Astrocyte of the hippocampus (primary cell): ENCODE measurements at places on chromosomes 1 and 21.

- DNase-seq = no peak
These were observed 51.3 kb downstream of the PCNX2 start for GRCh38 chr1:233244183-233244582.

DNA sequence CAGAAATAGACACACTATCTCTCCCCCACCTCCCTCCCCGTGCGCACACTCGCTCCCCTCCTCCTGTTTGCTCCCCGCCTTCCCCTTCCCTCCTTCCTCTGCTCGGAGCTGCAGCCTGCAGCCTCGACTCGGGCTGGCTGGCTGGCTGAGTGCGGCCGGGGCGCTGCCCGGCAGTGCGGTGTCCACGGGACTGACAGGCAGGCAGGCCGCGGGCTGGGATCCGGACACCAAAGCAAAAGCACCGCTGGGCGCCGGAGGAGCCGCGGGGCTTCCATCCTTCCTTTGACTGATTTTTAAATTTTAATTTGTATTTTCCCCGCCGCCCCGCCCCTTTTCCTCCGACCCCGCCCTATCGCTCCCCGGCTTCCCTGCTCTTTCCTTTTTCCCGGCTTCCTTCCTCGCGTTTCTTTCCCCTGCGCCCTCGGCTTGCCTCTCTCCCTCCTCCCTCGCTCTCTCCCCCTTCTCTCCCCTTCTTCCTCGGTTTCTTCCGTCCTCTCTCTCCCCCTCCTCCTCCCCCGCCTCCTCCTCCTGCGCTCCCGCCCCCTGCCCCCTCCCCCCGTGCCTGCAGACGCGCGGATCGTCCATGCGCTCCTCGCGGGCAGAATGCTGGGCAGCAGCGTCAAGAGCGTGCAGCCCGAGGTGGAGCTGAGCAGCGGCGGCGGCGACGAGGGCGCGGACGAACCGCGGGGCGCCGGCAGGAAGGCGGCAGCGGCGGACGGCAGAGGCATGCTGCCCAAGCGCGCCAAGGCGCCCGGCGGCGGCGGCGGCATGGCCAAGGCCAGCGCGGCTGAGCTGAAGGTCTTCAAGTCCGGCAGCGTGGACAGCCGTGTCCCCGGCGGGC lies 109.4 kb downstream of the NAV1 start:
- peak; percentile 84 for DNase-seq

GRCh38 chr1:225691861-225692516 lies 39.1 kb upstream of the ENAH start:
- peak; percentile 95 for DNase-seq

GRCh38 chr1:234756066-234756774 lies 146.2 kb upstream of the IRF2BP2 start:
- peak; percentile 29 for DNase-seq

GRCh38 chr1:75265792-75266191 lies 131.6 kb downstream of the LHX8 start:
- peak; percentile 73 for DNase-seq

- no peak for DNase-seq
These were observed 13.4 kb downstream of the LRRC41 start for GRCh38 chr1:46289976-46290375.

DNA sequence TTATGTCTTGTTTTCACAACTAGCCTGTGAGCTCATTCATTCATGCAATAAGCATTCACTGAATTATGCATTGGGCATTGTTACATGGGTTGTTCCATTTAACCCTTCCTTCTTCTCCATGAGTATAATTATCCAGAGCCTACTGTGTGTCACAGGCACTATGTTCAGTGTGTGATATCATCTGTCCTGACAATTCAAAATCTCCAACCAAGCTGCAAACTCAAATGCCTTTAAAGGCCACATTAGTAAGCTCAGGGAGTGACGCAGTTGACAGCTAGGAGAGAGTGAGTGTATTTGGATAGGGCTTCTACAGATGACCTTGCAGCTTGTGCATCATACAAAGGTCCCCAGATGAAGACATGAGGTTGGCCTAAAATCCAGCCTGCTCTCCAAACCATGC lies 289.5 kb downstream of the OMA1 start:
- DNase-seq = no peak

DNA sequence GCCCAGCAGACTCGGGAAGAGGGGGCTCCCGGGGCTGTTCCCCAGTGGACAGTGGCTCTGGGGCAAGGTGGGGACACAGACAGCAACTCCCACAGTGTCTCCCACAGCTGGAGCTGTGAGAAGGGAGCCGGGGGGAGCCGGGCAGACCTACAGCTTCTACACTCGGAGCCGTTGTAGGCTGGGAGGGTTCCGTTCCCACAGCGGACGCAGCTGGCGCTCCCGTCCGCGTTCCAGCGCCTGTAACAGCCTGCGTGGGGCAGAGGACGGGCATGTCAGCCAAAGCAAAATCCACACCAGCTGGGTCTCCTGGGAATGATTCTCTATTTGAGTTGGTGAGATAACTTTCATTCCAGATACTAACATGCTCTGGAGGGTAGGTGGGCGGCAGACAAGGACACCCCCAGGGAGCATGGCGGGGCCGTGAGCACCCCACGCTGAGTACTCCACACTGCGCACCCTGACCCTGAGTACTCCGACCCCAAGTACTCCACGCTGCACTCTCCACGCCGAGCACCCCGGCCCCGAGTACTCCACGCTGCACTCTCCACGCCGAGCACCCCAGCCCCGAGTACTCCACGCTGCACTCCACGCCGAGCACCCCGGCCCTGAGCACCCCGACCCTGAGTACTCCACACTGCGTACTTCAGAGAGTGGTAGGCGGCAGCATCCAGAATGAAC lies 13.4 kb upstream of the RNF223 start:
- DNase-seq = no peak

GRCh38 chr1:171488190-171488929 lies 3.0 kb downstream of the PRRC2C start:
- no peak for DNase-seq

GRCh38 chr1:160103658-160104408 lies 5.4 kb upstream of the IGSF8 start:
- DNase-seq = no peak

GRCh38 chr21:45015469-45015860 lies 58.9 kb upstream of the ADARB1 start:
- DNase-seq = no peak

GRCh38 chr1:119363162-119363561 lies 5.4 kb upstream of the HAO2 start:
- no peak for DNase-seq

DNA sequence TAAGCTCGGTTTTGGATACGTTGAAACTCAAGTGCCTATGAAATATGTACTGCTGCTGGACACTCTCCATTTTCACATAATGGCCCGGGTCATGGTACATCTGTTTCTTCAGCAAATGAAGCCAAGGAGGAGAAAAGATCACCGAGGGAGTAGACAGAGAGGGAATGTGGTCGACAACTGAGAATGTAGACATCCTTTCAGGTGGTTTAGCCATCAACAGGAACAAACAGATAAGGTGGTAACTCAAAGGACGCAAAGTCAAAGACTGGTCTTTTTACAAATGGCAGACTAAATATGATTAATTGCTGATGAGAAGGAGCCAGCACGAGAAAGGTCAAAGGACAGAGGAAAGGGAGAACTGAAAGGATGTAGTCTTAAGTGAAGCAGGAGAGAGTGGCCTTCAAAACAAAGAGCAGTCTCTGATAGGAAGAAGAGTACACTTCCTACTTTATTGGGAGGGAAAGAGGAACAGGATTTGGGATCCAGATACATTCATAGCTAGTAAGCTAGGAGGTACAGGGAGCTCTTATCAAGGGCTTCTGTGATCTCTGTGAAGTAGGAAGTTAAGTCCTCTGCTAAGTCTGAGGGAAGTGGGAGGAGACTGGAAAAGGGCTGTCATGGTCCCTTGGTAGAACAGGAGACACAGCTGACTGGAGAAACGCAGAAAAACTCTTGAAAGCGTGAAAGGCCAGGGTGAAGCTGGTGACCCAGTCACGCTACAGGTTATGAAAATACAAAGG lies 28.3 kb downstream of the NUP133 start:
- DNase-seq = no peak

GRCh38 chr1:214966346-214966745 lies 116.2 kb upstream of the KCNK2 start:
- peak; percentile 34 for DNase-seq

DNA sequence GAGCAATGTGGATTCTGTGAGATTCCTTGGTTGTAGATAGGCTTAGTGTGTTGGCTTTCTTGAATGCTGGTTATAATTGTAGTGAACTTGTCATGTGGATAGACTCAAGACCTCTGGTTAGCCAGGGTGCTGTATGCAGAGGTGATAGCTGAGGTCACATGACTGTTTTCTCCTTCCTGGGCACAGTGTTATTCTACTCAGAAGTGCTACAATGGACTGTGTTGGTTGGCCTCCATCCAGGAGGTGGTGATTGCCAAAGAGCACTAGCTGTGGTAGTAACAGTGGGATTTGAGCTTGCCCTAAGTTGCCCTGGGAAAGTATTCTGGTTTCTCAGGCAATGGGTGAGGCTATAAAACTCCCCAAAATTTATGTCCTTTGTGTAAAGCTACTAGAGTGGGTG lies 71.6 kb downstream of the SH3BGR start:
- peak; percentile 39 for DNase-seq

DNA sequence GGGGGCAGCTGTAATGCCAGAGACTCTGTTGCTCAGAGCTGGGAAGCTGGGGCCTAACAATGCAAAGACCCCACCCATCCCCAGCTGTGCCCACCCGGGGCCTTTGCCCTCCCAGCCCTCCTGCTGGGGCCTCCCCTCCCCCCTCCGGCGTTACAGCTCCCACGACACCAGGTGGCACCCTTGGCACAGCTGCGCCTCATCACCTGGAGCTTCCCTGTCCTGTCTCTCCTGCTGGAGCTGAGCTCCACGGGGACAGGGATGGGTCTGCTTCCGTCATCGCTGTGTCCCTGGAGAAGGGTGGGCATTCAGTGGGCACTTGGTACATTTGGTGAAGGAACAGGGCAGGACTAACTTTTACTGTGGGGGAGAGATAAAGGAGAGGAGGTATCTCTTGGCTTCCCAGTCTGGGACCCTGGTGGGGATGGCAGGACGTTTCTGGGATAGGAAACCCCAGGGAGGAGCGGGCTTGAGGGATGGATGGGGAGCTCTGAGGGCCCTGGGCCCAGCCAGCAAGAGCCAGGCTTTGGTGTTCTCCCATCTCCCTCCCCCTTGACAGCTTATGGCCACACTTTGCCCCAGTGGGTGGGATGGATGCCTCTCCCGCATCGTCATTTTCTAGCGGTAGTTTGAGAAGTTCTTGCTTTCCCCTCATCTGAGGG lies 453.2 kb downstream of the PTPRU start:
- no peak for DNase-seq

DNA sequence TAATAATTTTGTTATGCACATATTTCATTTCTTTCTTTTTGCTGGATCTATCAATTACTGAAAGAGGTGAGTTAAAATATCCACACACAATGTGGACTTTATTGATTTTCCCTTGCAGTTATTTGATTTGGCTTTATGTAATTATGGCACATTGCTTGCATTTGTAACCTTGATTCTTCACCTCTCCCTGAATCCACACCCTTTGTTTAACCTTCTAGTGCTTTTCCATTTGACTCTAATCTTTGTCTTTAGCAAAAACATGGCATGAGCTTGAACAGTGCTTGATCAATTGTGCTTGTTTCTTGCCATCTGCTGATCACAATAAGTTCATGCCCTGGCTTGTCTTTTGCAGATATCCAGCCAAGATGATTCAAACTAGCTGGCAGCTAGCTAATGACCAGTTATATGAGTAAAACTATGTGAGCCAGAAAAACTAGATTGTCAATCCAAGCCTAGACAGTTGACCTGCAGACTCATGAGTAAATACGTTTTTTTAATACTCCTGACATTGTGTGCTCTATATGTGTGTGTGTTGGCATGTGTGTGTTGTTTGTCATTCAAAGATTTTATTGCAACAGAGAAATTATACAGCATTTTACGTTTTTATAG lies 899.2 kb downstream of the NCAM2 start:
- peak; percentile 39 for DNase-seq

DNA sequence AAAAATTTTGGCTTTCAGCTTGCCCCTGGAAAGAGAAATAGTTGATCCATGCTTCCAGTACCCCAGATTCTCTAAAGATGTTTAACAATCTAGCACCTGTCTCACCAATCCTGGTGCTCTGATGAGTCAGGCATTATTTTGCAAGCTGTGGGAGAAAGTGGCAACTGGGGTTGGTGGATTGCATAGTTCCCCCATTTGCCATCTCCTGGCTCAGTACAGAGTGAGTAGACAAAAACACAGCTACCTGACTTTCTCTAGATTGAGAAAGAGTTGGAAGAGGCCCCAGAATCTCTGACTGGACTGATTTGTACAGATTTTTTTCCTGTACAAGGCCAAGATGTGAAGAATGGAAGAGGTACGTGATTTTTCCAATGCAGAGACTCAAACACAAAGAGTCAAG lies 75.1 kb upstream of the NEGR1 start:
- peak; percentile 2 for DNase-seq

DNA sequence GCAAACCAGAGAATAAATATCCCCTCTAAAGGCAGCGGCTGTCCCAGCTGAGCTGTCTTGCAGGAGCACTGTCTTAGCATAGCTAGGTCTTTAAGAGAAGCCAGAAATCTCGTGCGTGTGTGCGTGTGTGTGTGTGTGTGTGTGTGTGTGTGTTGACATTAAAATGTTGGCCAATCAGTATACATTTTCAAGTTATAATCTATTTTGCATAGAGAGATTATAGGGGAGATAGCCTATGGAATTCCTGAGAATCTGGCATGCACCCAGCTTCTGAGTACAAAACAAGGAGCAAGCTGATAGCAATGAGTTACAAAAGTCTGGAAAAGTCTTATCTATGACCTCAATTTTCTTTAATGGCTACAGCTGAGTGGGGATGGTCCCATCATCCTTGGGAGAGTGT lies 17.7 kb downstream of the METTL13 start:
- no peak for DNase-seq

- no peak for DNase-seq
These were observed 173.4 kb upstream of the HMCN1 start for GRCh38 chr1:185560760-185561159.

DNA sequence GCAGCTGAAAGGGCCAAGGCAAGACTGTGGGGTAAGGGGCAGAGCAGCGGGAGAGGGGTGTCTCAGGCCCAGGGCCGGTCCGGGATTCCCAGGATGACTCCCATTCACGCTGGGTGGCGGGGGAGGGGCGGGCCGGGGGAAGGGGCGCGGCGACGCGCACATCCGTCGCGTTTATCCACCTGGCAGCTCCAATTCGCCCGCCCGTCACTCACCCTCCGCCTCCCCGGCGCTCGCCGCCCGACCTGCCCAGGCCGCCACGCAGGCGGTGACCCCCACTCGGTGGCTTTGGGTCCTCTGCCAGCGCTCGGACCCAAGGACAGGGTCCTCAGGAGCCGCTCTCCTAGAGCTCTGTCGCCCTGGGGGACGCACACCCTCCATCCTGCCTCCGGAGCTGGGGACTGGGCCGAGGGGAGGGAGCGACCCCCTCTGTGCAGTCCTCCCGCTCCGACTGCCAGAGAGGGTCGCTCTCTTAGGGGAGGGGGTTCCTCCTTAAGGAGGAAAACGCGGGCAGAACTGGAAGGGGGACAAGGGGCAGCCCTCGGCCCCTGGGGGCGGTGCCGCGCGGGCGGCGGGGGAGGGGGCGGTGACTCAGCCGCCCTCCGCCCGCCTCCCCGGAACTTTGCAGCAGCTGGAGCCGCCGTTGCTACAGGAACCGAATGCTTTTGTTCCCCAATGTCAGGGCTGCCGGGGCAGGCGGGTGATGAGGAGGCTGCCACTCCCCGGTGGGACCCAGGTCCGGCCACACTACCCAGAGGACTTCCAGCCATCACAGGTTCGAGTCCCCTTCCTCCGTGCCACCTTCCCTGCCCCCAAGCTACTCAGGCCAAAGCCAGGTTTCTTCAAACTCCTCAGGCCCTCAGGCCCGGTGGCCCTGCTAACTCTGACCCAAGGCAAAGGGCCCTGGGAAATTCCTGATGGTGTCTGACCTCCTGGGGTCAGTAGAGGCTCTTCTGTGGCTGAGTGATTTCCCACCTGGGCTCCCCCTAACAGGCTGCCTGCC lies 3.4 kb downstream of the ADGRB2 start:
- DNase-seq = peak; percentile 87
